GM12864 (cell line): ENCODE measurements at places on chromosomes 6 and 20.

DNA sequence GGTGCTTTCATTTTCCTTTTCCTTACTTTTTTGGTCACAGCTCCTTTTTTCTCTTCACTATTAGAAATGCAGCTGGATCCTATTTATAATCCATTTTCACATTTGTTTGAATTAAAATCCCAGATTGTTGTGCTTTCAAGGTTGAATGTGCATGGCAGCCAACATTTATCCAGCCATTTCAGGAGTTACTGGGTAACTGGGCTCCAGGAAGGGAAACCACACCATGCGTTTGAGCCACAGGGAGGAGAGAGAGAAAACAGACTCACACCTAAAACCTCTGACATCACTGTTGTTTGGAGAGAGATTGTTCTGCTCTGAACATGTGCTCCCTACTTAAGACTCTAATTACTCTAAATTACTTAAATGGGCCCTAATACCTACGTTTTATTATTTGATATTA lies 173.4 kb downstream of the BMP2 start:
- DNase-seq: no peak

DNA sequence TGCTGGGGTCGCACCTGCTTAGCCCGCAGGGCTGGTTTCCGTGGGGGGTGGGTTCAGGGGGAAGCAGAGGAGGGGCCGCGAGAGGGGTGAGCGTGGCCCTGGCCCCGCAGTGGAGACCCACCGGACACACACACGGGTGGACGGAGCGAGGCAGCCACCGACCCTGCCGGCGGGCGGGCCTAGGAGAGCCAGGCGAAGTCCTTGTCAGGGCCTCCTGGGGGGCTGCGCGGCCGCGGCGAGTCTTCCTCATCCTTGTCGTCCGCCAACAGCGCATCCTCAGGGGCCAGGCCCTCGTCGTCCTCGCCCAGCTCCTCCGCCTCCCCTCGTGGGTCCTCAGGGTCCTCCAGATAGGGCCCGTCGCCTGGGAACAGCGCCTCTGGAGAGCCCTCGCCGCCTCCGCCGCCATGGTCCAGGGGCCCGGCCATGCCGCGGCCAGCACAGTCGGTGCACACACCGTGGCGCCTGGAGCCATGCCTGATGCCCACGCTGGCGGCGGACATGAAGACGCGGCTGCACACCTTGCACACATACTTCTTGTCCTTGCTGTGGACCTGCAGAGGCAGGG lies 7.3 kb downstream of the SLC2A4RG start:
- no peak for DNase-seq

DNA sequence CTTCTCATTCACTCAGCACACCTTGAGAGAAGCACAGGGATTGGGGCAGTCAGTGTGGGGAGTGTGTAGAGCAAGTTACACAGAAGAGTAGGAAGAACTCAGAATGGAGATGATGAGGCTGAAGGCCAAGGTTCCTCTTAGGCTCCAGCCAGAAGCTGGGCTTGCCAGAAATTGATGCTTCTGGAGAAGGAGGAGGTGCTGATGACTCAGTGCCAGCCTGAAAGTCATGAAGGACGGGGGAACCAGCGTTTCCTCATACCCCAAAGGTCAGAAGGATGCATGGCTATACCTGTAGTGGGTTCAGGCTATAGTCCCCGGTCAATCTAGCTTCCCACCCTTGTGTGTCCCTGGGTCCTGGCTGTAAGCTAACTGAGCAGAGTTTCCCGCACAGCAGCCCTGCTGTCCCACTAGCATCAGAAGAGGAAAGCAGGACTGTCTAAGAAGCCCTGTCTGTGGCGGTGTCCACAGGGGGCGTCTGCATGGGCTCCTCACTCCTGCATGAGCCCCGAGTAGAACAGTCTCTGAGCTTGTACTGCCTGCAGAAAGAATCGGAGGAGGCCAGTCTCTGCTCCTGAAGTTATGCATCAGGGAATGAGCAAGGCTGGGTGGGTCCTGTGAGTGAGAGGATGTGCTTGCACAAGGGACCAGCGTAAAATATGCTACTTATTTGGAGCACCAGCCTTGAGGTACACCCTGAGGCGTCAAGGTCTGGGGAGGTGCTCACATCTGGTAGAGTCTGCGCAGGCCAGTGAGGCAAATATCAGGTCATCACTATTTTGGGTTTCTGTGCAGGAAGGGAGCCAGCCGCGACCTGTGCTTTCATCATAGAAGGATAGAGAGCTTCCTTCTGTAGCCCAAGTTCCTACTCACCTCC lies 148.5 kb downstream of the MRPL14 start:
- no peak for DNase-seq

GRCh38 chr6:5517796-5518195 lies 256.5 kb downstream of the FARS2 start:
- DNase-seq: no peak

DNA sequence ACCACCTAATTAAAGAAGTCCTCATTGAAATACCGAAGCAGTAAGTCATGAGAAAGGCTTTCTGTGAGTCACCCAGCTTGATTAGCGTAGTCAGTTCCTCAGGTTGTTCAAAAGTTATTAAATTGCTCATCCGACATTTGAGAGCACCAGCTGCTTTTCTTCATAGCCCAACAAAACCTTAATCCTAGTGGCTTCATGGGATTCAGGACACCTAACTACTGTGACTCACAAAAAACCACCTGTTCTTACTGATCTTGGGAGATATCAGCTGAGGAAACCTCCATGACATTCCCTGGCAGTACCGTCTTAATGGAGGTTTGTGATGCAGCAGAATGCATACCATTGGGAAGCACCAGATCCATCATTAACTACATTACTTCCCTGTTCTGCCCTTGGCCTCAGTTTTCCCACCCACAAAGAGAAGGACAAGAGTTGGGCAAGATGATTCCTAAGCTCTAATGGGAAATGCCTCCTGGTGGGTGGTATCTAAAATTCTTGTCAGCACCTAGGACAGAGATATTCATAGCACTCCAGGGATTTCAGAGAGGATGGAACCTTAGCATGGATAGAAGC lies 103.8 kb downstream of the KHDC1L start:
- DNase-seq: no peak
